ENCODE measurements at places on chromosomes 4 and X. TPM values are rescaled to one million over a fixed set of nuclear protein-coding genes. Genes with fewer than 3 reads are reported as not detected.

ITIH6 gene
- not detected for total RNA-seq

SLC2A9 gene
- 5.9 TPM for total RNA-seq

TCP11X2 gene
- not detected for total RNA-seq

SERTM2 gene
- total RNA-seq: not detected

MTCP1 gene
- 37.7 TPM for total RNA-seq

VEGFC gene
- total RNA-seq: 7.4 TPM

JCHAIN gene
- 5.0 TPM for total RNA-seq

OTUD6A gene
- total RNA-seq: not detected

DNA sequence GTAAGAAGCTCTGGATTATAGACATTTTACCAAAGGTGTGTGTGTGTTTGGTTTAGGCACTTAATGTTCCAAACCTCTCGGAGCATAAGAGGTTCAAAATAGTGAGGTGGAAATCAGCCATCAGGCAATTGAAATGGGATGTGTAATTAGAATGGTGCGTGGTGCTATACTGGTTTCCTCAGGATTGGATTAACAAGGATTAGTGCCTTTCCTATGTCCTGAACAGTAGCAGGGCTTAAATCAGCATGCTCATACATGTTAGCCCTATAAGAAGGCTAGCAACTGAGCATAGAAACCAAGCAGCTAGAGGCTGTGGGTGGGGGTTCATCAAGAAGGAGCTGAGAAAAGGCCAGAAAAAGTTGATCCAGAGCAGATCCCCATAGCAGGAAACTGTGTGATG lies 256.8 kb upstream of the CXXC4 start:
- DNase-seq: no peak

DNA sequence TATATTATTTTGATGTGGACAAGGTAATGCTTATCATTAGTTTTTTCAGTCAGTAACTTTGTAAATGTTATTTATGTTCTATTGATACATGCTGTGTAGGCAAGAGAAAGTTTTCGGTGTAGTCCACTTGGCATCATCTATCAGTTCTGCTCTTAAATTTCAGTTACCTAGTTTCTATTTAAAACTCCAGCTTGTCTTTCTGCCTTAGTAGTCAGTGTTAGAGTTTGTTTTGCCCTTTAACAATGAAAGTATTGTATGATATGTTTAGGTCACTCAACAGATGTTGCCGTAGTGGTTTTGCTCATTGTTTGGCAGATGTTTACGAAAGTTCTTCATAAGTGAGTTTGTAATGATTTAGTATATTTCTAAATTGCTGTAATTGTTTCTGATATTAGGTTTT lies 34.9 kb upstream of the FHDC1 start:
- DNase-seq: no peak

DNA sequence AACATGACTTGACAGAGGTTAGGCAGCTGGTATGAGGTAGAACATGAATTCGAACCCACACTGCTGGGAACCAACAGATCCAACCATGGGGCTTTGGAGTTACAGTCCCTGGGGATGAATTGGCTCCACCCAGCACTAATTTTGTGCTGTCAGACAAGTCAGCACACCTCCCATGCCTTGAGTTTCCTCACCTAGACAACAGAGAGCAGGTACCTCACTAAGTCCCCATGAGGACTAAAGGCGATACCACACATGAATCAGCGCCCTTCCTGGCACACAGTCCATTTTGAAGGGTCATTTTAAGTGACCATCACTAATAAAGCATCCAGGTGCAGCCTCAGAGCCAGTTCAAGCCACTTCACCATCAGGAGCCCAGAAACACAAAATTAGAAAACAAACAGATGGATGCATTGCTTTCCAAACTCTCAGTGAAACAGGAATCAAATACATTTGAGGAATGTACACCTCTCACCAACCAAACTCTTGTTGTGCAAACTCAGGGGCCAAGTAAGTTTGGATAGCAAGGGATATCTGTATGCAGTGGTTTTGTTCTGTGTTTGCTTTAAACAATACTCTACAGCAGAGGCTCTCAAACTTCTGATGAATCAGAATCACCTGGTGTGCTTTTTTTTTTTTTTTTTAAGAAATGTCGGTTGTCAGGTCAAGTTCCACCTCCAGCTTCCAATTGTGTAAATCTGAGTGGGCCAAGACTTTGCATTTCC lies 10.1 kb downstream of the IDS start:
- no peak for DNase-seq

- peak; percentile 54 for DNase-seq
Observed at GRCh38 chrX:149074398-149074797, 430.7 kb downstream of the IDS start.

- no peak for DNase-seq
Observed at GRCh38 chr4:145644699-145645098, 25.5 kb downstream of the MMAA start.

GRCh38 chrX:57172544-57172943 lies 35.3 kb upstream of the SPIN2A start:
- DNase-seq: peak; percentile 35

GRCh38 chr4:105934386-105934785 lies 39.1 kb downstream of the NPNT start:
- DNase-seq: no peak

GRCh38 chr4:52659001-52659721 lies at the start of gene USP46:
TSS of gene USP46 (minus strand) at chr4:52659301. CDS start at chr4:52659150, 151 bp downstream.
- DNase-seq: peak; percentile 87

Measured in heart left ventricle (tissue), 16 donors.